H54 (cell line): ENCODE measurements at places on chromosomes 2 and 18.

GRCh38 chr18:78622907-78623541, 356.6 kb upstream of the SALL3 start:
- no peak for DNase-seq

GRCh38 chr2:18325118-18325517, 235.3 kb downstream of the RDH14 start:
- no peak for DNase-seq

DNA sequence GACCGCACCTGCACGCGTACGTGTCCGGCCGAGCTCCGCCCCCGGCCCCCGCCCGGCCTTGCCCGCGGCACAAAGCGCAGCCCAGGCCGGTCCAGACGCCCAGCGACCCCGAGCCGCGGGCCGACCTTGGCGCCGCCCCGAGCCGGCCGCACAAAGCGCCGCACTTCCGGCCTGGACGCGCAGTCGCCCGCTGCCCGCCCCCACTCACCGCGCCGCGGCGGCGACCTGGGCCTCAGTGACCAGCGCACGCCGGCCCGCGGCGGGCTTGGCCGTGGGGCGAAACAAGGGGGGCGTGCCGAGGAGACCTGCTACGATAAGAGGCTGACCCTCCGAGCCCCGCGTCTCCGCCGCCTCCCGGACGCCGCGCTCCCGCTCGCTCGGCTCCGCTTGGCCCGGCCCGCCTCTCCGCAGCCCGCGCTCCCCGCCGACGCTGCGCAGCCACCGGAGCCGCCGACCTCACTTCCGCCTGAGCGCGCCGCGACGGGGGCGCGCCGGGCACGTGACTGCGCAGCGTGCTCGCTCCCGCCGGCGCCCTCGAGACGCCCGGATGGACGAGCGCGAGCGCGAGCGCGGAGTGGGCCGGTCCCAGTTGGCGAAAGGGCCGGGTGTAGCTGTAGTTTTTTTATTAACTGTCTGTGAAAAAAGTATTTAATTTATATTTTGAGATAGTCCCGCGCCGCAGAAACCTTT, at the start of gene FAM168B:
FAM168B (minus strand) TSS at position 455 of the 690 bp plus-strand sequence. CDS start 10,814 bp downstream, outside the sequence.
- DNase-seq, result peak; percentile 84

DNA sequence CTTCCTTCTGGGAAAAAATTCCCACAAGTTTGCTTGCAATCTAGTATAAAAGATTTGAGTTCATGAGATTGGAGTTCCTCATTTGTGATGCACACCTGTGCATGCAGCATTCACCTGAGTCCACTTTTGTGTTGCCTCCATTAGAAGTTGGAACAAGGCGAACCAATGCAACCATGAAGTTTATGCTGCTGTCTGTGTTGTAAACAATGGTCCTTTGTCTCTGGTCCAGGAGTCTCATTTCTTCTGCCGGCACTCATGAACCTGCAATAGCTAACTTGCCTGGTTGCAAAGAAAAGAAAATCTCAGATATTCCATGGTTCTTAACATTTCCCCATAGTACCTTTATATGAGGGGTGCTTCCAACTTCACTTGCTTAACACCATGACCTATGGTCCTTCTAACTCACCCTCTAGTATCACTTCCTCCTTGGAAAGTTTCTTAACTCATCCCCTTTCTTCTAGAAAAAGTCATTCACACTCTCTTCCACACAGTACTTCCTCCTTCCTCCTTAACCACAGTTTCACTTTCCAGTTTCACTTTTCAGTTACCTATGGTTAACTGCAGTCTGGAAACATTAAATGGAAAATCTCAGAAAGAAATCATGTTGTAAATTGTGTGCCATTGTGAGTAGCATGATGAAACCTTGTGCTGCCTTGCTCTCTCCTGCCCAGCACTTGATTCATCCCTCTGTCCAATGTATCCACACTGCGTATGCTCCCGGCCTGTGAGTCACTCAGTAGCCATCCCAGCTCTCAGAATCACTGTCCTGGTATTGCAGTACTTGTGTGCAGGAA, 128.8 kb upstream of the TRIB2 start:
- peak; percentile 44 for DNase-seq

GRCh38 chr2:135913727-135914365, 37.6 kb upstream of the MCM6 start:
- no peak for DNase-seq

- no peak for DNase-seq
Observed at GRCh38 chr18:27372386-27372785, 187.3 kb upstream of the CHST9 start.

GRCh38 chr2:953975-954686, 3.5 kb downstream of the SNTG2 start:
- DNase-seq, result no peak

DNA sequence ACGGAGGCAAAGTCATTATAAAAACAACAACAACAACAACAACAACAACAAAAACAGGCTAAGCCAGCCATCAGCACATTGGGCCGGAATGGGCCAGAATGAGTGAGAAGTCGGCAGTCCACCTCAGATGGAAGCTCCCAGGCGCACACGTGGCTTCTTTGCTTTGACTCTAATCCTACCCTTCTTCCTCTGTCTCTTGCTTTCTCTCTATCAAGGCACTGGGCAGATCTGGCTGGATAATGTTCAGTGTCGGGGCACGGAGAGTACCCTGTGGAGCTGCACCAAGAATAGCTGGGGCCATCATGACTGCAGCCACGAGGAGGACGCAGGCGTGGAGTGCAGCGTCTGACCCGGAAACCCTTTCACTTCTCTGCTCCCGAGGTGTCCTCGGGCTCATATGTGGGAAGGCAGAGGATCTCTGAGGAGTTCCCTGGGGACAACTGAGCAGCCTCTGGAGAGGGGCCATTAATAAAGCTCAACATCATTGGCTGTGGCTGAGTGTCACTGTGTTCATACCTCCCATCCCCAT, 52.2 kb downstream of the MARCO start:
- DNase-seq, result no peak

GRCh38 chr2:38533757-38534545, 68.8 kb downstream of the HNRNPLL start:
- DNase-seq, result no peak
